ENCODE measurements at places on chromosomes 1 and 21.

GRCh38 chr1:227759341-227760300, 24.4 kb downstream of the SNAP47 start:
- no peak for DNase-seq

- no peak for DNase-seq
Measured at GRCh38 chr1:181405584-181405983, 77.7 kb upstream of the CACNA1E start.

- DNase-seq: no peak
Measured at GRCh38 chr1:52913537-52913936, 8.0 kb downstream of the ECHDC2 start.

- DNase-seq: no peak
Measured at GRCh38 chr1:99264201-99265021, at the start of gene PLPPR4. TSS of gene PLPPR4 (plus strand) at chr1:99264492. CDS start at chr1:99264594, 102 bp downstream.

DNA sequence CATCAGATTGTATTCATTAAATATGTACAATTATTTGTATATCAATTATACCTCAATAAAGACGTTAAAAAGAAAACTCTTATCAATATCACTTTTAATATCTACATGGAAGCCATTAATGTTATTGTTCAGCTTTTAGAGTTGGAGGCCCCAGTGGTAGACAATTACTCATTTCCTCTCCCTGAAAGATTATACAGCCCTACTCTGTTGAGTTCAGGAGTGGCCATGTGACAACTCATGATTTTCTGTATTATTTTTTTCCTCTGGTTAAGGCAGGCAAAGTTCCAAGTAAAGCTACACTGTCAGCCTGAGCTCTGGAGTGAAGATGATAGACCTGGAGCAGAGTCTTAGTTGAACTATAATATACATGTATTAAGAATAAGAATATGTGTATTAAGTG, 247.9 kb upstream of the B3GALT2 start:
- no peak for DNase-seq

DNA sequence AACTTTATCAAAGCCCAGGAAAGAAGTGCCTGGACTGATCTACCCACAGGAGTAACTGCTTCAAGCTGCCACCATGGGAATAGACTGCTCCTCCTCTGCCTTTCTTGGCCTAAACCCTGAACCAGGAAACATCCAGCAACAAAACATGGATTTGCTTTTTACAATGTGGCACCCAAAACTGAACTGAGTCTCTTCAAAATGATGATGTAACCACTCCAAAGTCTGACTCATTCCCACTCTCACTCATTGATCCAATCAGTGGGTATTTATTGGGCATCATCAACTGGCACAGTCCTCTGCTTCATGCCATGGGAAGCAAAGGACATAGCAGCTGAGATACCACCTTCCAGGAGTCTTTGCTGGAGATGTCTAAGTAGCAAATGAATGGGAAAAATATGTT, 23.5 kb downstream of the CYP4A22 start:
- DNase-seq: no peak

DNA sequence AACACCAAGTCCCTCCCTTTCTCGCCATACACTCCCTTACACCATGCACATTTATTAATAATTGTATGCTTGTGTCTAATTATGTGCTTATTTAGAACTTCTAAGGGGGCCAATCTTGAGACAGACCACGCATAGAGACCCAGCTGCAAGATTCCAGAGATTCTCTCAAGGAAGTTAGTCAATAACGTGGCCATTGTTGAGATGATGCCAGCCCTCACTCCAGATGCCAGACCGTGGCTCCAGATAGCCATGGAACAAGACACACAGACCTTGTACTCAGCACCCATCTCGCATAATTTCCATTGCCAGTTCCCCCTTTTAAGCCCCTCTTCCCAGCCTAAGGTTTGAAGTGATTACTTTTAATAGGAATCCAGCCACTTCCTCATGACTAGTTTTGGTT, 62.4 kb downstream of the DIRAS3 start:
- no peak for DNase-seq

DNA sequence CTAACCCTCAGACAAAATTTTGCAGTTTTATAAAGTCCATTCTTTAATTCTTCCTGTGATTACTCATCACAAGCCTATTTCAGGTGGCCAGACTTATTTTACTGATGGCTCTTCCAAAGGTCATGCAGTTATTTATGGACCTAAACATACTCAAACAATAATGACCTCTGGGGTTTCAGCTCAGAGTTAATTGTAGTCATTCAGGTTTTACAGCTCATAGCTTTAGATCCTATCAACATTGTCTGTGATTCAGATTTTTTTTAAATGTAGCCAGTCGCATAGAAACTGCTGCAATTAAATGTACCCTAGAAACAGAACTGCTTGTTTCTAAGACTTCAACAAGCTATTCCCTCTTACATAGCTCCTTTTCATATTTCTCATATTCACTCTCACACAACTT, 270.8 kb downstream of the COL11A1 start:
- no peak for DNase-seq
